ENCODE measurements at places on chromosomes 4 and X.

DNA sequence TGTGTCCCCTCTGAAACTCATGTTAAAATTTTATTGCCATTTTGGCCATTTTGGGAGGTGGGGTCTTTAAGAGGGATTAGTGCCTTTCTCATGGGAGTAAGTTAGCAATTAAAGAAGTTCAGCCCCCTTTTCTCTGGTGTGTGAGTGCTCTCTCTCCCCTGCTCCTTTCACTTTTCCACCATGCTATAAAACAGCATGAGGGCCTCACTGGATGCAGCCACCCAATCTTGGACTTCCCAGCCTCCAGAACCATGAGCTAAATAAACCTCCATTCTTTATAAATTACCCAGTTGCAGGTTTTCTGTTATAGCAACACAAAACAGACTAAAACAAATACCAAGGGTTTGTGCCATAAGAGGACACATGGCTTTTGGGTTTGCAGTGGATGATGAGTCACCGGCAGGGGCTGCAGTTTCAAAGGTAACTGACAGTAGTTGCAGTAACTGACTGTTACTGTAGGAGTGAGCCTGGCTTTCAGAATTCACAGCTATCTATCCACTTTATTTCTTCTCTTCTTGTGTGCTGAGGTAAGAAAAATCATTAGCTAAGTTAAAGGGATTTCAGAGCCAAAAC lies 121.5 kb downstream of the PPEF1 start:
- DNase-seq: no peak

GRCh38 chr4:77026322-77026704 lies 49.5 kb downstream of the CCNI start:
- DNase-seq: no peak

GRCh38 chrX:149371986-149372385 lies 133.1 kb downstream of the IDS start:
- no peak for DNase-seq

- no peak for DNase-seq
Observed at GRCh38 chr4:85717847-85718246, 242.9 kb downstream of the ARHGAP24 start.

- no peak for DNase-seq
Observed at GRCh38 chr4:56575820-56576429, 70.3 kb downstream of the ARL9 start.

GRCh38 chr4:167025670-167026069 lies 208.6 kb downstream of the SPOCK3 start:
- DNase-seq: no peak

DNA sequence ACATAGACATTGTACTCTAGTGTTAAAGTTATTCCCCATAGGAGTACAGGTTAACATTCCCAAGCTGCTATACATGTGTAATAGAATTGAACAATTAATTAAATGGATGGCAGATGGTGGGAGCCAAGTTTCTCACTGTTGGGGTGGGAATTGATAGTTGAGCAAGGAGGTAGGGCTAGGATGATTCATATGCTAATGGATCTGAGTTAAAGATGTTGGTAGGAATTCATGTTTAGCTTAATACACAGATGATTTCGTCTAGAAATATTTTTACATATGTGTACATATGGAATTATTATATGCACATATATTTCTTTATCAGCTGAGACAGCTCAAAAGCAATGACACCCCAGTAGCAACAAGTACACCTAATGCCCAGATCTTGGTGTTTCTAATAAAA lies 26.1 kb upstream of the PAPSS1 start:
- no peak for DNase-seq

DNA sequence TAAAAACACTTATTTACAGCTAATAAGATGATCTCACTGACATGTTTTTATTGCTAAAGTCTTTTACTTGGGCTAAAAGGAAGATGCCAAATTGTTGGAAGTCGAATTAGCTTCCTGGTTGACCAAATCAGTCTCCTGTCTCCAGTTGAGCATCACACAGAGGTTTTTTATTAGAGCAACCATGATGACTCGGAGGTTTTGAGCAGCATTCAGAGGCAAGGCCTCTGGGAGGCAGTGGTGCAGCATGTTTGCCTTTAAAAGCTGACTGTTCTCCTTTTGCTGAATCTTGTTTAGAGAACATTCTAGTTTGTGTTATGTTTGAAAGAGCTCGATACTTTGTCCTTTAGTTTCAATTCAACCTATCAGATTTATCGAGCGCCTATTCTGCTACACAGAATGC lies 2.1 kb downstream of the UCHL1 start:
- DNase-seq: no peak

Measured in Peyer's patch (tissue), 4 donors.